ENCODE measurements at places on chromosomes 1 and 21.

DNA sequence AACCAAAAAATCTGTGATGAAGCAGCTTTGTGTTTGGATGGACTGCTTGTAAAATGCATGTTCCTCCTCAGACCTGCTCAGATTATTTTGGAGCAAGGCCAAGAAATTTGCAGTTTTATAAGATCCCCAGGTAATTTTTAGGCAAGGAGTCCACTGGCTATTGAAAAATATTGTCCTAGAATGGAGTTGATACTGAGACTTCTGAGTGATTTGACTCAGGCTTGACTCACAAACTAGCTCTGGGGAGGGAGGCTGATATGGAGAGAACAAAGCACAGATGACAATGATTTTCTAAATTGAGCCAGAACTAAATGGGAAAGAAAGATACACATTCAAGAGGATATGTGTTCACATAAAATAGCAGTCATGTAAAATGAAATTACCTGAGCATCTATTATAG, 36.7 kb downstream of the AGL start:
- no peak for DNase-seq
- H3K36me3 ChIP-seq, result no peaks in the 10 kb centered on the region
- H3K27ac ChIP-seq, result no peak overlapping the region
- no peak overlapping the region for H3K4me3 ChIP-seq

GRCh38 chr1:51937112-51937511, 53.4 kb downstream of the RAB3B start:
- no peak overlapping the region for H3K27ac ChIP-seq
- no peaks in the 10 kb centered on the region for H3K27me3 ChIP-seq
- H3K4me3 ChIP-seq, result no peak overlapping the region

- H3K36me3 ChIP-seq, result no peaks in the 10 kb centered on the region
- no peak for DNase-seq
- H3K4me1 ChIP-seq, result peaks cover 6% of the 10 kb centered on the region
- H3K4me3 ChIP-seq, result no peak overlapping the region
- no peaks in the 10 kb centered on the region for H3K27me3 ChIP-seq
Observed at GRCh38 chr1:59008599-59009347, 224.9 kb upstream of the JUN start.

- no peak overlapping the region for H3K27ac ChIP-seq
- H3K36me3 ChIP-seq, result no peaks in the 10 kb centered on the region
- no peaks in the 10 kb centered on the region for H3K4me1 ChIP-seq
- H3K4me3 ChIP-seq, result no peak overlapping the region
- no peak for DNase-seq
Observed at GRCh38 chr1:43318831-43319230, 18.0 kb downstream of the TIE1 start.

DNA sequence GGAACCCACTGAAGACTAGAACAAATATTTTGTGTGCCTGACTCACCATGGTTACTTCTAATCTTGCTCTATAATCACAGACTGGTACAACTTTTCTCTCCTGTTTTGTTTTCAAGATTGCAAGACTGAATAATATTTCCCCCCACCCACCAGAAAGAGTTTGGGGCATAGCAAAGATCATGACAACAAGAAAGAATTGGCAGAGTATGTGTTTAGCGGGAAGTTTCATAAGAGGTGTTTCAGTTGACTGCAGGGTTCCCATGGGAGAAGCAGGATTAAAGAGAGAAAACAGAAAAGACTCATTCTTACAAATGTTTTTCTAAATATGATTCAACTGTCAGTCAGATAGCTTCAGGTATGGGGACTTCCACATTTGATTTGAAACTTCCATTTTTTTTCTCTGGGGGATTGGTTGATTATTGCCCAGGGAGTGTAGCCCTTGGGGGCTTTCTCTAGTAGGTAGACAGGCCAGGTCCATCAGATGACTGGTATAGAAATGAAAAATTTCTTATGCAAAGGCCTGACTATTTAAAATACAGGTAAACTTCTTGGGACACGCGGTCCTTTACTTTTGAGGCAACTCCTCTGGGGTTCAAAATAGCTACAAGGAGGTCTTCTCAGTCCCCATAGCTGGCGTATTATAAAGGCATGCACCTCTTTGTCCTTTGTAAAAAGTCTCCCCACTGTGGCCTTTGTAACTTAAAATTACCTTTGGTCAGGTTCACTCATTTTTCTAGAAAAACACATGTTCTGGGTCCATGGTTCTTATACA, 13.9 kb downstream of the OR14I1 start:
- no peak overlapping the region for H3K27ac ChIP-seq
- no peaks in the 10 kb centered on the region for H3K36me3 ChIP-seq
- H3K4me3 ChIP-seq, result no peak overlapping the region
- H3K27me3 ChIP-seq, result no peaks in the 10 kb centered on the region

Data from uterus (tissue), 4 donors.